ENCODE measurements at places on chromosomes 1 and 21.

DNA sequence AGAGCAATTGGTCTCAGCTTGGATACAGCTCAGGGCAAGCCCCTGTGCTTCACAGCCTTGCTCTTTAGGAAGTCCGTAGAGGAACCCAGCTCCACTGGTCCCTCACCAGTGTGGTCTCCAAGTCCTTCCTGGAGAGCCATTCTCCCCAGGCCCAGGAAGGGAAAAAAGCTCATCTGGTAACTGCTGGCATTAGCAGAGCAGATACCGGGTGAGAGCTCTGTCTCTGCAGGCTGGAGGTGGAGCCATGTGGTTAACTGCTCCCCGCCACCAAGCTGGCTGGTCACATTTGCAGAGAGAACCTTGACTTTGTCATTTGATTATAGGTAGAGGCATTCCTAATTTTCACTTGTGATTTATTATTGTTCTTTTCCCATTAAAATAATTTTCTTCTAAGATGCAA, 169.6 kb downstream of the ROR1 start:
- DNase-seq, result no peak

DNA sequence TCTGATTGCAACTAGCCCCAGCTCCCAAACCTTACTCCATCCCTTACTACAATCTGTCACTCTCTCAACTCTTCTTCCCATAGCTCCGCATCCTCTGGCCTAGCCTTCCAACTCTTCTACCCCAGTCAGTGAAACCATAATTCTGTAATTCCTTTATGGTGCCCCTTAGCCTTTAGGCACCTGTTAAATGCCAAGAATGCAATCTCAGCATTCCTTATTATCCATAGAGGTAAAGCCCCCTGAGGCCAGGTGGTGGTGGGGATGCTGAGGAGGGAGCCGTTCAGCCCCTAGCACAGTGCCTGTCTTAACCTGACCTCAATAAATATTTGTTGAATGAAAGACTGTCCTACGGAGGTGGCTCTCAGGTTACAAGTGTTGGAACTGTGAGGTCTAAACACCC, 14.0 kb downstream of the ATP1A2 start:
- no peak for DNase-seq

DNA sequence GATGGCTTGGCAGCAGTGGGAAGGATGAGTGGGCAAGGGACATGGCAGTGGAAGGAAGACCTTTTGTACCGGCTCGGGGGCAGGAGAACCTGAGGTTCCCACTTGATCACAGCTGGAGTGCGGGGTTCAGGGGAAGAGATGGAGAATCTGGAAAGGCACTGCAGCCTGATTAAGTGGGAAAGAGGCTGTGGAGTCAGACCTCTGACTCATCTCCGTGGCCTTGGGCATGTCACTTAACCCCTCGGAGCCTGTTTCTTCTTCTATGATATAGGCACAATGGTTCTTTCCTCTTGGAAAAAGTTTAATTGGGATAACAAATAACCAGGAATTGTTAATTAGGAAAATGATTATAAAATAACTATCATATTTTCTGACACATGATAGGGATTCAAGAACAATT, 13.1 kb upstream of the TMEM61 start:
- DNase-seq, result no peak

DNA sequence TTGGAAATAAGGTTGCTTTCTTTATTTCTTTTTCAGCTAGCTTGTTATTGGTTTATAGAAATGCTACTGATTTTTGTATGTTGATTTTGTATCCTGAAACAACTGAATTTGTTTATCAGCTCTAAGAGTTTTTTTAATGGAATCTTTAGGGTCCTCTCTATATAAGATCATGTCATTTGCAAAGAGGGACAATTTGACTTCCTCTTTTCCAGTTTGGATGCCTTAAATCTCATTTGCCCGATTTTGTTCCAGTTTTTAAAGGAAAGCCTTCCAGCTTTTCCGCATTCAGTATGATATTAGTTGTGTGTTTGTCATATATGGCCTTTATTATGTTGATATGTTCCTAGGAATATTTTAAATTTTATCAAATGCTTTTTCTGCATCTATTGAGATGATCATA, 31.7 kb downstream of the SLC35A3 start:
- DNase-seq, result no peak

- DNase-seq, result no peak
Measured at GRCh38 chr1:203089651-203090045, 3.8 kb upstream of the MYOG start.

DNA sequence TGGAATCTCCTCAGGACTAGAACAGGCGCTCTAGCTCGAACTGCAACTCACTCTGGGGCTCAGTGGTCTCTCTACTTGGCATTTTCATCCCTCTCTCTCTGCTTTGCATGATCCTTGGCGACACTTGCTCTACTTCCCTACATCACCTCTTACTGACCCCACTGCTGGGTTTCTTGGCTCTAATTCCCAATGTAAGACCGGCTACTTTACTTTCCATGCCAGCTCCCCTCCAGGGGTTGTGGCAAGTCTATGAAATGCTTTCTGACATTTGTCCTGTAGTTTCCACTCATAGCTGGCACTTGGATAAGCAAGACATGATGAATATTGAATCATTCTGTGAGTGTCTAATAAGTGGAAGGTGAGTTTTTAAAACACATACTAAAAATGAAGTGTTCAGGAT, 292.3 kb downstream of the USP25 start:
- DNase-seq, result no peak

- no peak for DNase-seq
Measured at GRCh38 chr1:174605198-174605597, 157.4 kb downstream of the GPR52 start.

DNA sequence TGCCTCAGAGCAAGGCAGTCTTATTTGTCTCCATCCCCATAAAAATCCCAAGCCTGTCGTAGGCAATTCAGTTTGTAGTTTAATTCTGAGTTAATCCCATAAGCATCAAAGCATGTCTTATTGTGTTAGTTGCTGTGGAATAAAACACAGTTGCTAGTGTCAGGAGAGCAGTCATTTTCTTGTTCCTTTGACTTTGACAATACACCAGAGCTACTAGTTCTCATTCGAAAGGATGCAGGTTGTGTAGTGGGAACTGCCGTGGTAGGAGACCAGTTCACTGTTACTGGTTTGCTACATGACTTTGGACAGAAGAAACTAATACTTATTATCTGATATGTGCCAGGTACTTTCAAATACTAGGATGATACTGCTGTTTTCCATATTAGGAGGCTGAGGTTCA, 23.5 kb downstream of the LRIG2 start:
- no peak for DNase-seq

DNA sequence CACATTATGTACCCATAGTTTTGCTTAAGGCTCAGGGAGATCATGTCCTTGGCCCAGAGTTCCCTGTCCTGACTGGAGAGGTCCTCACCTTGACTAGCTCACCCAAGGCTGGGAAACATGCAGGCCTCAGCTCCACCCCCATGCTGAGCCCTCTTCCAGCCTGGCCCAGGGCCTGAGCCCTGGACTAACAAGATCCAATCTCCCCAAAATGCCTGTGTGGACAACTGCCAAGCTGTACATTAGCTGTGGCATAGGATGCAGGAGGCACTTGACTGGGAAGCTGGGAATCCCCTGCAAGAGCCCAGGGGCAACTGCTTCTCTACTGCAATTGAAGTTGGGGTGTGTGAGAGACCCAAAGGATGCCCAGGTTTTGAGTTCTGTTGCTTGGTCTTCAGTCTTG, 2.1 kb downstream of the LINGO4 start:
- no peak for DNase-seq

DNA sequence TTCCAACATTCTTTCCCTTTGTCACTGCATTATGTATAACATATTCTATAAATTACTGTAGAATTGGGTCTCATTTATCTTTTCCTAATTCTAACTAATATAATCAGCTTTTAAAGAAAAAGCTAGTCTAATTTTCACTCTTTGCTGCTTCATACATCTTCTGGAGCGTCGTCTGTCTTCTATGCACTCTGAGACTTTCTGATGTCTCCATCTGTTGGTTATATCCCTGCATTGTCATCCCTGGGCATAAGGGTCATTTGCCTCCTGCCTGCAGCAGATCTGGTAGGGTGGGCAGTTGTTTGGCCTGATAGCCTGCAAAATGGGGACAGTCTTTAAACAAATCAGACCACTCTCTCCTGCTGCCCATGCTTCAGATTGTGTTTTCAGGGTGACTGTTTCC, 40.8 kb upstream of the DYNLT5 start:
- DNase-seq, result no peak

DNA sequence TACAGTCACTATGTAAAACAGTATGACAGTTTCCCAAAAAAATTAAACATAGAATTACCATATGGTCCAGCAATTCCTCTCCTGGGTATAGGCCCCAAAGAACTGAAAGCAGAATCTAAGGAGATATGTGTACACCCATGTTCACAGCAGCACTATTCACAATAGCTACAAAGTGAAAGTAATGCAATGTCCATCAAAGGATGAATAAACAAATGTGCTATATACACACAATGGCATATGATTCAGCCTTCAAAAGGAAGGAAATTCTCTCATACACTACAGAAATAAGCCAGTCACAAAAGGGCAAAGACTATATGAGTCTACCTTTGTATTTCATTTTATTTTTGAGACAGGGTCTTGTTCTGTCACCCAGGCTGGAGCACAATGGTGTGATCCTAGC, 120.4 kb downstream of the TOMM20 start:
- no peak for DNase-seq

DNA sequence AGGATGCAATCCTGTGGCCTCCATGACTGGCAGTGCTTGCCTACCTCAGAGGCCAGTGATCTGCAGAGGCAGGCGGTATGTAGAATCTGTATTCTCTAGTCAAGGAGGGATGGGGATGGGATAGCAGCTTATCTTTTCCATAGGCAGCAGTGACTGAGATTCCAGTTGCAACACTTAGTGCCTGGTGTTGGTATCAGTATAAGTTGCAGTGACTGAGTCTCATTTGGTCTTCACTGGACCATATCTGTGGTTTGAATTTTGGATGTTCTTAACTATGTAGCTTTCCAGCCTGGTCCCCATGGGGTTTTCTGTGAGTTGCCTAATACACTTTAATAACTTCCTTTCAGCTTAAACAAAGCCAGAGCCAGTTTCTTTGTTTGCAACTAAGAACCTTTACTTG, 16.5 kb downstream of the DYRK1A start:
- DNase-seq, result no peak

- DNase-seq, result no peak
Measured at GRCh38 chr1:246730839-246731238, 6.6 kb downstream of the SCCPDH start.

GRCh38 chr1:153563991-153564390, 1.7 kb downstream of the S100A2 start:
- DNase-seq, result no peak

GRCh38 chr1:202131956-202132821, 9.5 kb downstream of the GPR37L1 start:
- DNase-seq, result no peak

DNA sequence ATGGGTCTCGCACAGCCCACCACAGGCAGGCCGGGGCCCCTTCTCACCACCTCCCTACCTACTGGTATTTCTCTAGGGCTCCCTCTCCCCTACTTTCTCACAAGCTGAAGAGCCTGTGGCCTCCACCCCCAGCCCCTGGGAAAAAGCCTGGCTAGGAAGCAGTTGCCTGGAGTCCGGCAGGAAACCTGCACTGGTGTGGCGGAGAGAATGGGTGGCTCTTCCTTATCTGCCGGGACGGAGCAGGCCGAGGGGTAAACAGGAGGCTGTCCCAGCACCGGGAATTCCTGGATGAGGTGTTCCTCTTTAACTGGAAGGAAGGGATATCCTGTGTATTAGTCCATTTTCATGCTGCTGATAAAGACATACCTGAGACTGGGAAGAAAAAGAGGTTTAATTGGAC, 125.8 kb downstream of the TLR5 start:
- DNase-seq, result no peak

GRCh38 chr1:232643251-232643650, 13.3 kb upstream of the SIPA1L2 start:
- no peak for DNase-seq

DNA sequence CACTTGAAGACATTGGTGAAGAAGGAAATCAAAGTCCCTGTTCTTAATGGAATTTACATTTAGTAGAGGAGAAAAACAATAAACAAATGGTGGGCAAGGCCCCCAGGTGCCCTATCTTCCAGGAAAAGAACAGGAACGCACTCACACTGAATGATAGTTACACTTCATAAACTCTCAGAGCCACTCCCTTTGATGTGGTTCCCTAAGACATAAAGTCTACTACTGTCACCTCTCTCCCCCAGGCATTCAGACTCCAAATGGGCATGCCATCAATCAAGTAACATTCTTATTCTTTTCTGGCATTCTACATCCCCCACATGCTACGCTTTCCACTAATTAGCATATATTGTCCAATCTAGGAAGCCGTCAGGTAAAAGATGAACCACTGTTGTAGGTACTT, 36.6 kb upstream of the PIGC start:
- no peak for DNase-seq

GRCh38 chr1:18089488-18089887, 18.1 kb upstream of the IGSF21 start:
- DNase-seq, result no peak

- no peak for DNase-seq
Measured at GRCh38 chr1:210771131-210771530, 362.8 kb downstream of the KCNH1 start.

GRCh38 chr1:228009116-228009827, 2.5 kb downstream of the WNT3A start:
- no peak for DNase-seq

- no peak for DNase-seq
Measured at GRCh38 chr1:240579511-240579910, 32.4 kb downstream of the GREM2 start.

- DNase-seq, result no peak
Measured at GRCh38 chr21:42341776-42342542, 8.8 kb downstream of the TFF2 start.

GRCh38 chr1:228007049-228007800, 427 bp downstream of the WNT3A start:
- no peak for DNase-seq

DNA sequence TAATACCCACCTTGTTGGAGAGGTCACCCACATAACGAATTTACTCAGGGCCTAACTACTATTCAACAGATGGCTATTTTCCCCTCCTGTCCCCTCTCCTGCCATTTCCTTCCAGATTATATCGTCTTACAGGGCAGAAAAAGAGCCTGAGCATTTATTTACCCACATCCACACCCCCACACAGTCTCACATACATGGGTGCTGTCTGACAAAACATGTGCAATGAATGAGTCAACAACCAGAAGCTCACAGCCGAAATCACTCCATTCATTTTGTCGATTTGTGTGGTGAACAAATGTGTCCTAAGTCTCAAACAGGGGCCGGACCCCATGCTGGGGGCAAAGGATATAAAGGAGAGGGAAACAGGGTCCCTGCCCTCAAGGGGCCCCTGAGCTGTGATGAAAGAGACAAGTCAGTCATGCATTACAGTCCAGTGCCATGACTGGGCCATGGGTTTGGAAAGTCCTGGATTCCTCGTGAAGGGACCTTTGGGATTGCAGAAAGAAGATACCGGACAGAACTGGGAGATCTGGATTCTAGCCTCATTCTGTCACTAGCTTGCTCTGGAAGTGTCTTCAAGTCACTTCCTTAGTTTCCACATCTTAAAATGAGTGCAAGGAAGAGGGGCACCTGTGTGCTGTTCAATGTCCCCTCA, 16.4 kb upstream of the ZNF683 start:
- DNase-seq, result no peak

DNA sequence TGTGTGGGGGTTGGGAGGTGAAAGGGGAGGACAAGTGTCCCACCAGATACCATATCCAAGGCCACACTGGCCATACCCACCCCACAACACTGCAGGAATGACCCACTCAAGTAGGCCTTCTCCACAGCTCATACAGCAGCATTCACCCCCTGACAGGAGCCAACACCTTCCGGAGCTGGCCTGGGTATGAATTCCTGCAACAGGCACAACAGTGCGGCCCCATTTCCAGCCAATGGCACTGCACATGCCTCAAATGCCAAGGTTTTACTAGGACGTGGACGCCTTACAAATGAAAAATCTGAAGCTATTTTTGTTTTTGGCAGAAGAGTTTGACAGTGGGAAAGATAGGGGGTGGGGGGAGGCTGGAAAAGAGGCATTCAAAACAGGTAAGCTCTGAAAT, 2.0 kb downstream of the KCND3 start:
- no peak for DNase-seq

Measured in activated CD4-positive, alpha-beta T cell treated with anti-CD3 and anti-CD28 coated beads, Interleukin-2, amount 50 U/mL, for 24 hours (primary cell).